ENCODE measurements at places on chromosomes 1 and 21.

- DNase-seq, result no peak
Observed at GRCh38 chr1:187396226-187396625, 567.5 kb downstream of the PLA2G4A start.

- peak; percentile 28 for DNase-seq
Observed at GRCh38 chr1:203038217-203038741, 12.0 kb downstream of the PPFIA4 start.

GRCh38 chr1:93448292-93448982 is 519 bp downstream of the FNBP1L start:
- no peak for DNase-seq

- no peak for DNase-seq
Observed at GRCh38 chr21:34890724-34891612, 158.1 kb downstream of the RUNX1 start.

DNA sequence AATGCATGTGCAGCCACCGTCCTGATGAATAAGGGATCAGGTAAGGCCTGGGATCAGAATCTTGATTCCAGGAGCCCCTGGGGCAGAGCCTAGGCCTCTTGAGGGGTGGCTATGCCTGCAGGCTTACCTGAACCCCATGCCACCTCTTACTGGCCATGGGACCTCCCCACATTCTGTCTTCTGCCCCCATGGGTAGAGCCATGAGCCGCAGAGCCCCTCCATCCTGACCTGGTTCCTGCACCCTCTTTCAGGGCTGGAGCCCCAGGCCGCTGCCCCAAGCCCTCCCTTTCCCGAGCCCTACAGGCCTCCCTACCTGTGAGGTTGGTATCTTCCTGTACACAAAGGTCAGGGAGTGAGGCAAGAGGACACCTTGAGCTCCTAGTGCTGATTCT is 120.8 kb downstream of the DMRTB1 start:
- no peak for DNase-seq

DNA sequence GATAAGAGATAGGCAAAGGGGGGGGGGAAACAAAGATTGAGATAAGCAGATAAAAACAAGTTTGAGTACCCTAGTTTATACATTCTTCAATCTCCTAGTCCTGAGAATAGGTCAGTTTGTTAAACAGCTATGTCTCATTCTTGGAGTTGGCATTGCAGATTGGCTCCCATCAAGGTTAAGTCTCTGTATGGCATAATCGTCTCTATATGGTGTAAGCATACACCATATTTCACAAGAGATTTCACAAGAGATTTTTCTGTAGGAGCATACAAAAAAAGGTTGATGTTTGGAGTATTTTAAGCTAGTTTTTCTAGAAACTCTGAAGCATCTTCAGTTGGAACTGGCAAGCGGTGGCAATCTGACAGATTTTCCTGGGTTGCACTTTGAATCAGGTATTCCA is 35.8 kb downstream of the NCAM2 start:
- no peak for DNase-seq

DNA sequence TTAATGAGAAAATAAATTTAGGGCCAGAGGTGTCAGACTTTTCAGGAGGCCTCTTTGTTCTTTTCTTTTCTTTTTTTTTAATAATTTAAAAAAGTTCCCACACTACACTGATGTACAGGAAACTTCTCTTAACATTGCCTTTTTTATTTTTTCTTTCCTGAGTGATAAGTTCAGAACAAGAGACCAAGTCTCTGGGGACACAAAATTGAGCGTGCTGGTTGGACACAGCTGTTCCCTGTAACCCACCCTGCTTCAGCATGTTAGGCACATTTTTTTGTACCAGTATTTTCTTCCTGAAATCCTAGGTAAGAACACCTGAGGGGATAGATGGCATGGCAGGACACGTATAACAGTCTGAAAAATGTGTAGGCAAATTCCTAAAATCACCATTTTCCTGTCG is 50.1 kb downstream of the PBX1 start:
- no peak for DNase-seq

DNA sequence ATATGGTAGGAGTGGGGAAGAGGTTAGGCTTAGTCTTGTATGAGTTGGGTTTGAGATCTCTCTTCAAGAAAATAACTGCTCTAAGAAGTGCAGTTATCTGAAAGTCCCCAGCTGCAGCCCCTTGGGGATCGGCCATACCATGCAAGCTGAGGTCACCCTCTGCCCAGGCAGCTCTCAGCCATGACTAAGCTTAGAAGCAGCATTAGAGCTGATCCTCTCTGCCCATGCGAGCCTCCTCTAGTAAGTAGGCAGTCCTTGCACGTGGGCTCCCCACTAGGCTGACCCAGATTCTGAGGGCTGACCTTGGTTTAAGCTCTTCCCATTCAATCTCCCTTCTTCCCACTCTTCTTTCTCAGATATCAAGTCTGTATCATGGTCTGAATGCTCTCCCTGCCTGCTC is 121.0 kb upstream of the UBE2U start:
- no peak for DNase-seq
